Omental fat pad (tissue), 4 donors: ENCODE measurements at places on chromosomes 13 and 19.

- DNase-seq = no peak
These were observed 52.5 kb downstream of the ZAR1L start for GRCh38 chr13:32262619-32263018.

DNA sequence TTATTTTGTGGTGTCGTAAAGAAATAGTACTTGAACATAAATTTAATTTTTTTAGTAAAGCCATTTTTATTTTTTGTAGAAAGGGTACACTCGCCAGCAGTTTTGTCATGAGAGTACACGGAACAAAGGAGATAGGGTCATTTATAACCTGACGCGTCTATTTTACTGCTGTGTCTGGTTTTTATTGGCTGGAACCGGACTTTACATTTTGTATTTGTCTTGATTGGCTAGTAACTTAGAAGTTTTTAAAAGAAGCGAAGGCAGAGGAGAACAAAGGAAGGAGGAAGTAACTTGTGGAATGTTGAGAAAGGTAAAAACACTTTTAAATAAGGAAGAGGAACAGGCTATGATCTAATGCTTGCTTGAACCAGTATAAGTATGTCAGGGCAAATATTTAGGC, 43.5 kb downstream of the TRPM4 start:
- no peak for DNase-seq

DNA sequence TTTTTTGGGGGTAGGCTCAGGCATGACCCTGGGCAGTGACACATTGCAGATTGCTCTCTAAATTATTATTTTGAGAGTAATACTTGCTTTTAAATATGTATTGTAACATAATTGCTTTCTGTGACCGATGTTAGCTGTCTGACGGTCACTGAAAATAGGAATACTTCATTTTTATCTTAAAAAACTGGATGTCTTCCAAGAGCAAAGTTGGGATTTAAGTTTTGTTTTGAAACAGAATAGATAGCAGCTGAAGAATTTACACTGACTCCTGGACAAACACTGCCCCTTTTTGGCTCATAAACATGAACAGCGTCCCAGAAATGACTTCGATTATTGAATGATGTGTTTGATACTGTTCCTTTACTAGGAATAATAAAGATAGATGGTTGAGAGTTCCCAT, 535.9 kb downstream of the GPC5 start:
- DNase-seq = no peak

- DNase-seq = no peak
These were observed 726.2 kb downstream of the PCDH9 start for GRCh38 chr13:66503890-66504289.

DNA sequence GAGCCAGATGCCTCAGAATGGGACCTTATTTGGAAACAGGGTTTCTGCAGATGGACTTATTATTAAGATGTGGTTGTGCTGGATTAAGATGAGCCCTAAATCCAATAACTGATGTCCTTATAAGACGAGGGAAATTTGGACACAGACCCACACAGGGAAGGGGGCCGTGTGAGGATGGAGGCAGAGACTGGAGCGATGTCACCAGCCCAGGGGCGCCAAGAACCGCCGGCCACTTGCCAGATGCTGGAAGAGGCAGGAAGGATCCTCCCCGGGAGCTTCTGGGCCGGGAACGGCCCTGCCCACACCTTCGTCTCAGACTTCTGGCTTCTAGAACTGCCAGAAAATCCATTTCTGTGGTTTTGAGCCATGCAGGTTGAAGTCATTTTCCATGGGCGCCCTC, 26.6 kb downstream of the GNG7 start:
- no peak for DNase-seq

DNA sequence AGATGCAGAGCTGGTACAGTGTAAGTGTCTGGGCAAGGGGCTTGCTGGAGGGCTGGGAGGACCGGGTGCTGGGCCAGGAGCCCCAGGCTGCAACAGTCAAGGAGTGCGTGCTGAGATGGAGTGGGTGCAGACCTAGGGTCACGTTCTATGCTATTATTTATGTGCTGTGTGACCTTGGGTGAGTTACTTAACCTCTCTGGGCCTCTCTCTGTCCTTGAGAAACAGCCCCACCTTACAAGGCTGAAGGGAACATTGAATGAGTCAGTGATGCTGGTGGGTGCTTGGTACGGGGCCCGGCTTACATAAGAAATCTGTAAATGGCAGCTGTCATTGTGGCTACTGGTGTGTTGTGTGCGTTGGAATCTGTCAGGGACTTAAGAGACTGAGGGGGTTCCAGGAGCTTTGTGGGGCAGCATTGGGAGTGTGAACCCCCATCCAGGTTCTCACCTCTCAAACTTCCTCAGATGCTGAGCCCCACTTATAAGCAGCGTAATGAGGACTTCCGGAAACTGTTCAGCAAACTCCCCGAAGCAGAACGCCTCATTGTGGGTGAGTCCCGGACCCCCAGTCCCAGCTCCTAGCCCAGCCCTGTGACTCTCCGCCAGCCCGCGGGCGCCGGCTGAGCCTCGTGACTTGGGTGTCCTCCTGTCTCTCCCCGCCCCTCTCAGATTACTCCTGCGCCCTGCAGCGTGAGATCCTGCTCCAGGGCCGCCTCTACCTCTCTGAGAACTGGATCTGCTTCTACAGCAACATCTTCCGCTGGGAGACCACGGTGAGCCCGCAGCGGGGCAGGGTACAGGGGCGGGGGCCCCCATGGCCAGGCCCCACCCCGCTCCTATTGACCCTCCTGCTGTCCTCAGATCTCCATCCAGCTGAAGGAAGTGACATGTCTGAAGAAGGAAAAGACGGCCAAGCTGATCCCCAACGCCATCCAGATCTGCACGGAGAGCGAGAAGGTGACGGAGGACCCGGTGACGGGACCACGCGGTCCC, 9.6 kb downstream of the GRAMD1A start:
- DNase-seq = no peak

GRCh38 chr19:30324982-30325381, 47.2 kb upstream of the ZNF536 start:
- no peak for DNase-seq

- no peak for DNase-seq
These were observed 126.7 kb downstream of the MAB21L1 start for GRCh38 chr13:35349673-35350278.

DNA sequence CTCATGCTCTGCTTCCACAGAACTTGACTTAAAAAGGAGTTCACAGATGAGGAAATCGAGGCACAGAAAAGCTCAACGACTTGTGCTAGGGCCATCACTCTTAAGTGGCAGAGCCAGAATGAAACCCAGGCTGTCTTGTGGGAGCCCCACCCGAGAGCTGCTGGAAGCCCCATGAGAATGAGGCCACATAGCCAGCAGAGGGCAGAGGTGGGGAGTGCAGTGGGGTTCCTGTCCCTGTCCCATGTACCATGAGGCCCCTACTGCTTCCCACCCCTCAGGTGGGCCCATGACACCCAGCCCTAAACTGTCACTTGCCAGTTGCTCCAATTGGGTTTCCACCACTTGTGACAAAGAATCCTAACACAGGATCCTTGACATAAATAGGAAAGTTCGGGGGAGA, 175.9 kb downstream of the IRS2 start:
- DNase-seq = no peak

- DNase-seq = no peak
These were observed 319.2 kb upstream of the PCDH9 start for GRCh38 chr13:67549331-67549730.

DNA sequence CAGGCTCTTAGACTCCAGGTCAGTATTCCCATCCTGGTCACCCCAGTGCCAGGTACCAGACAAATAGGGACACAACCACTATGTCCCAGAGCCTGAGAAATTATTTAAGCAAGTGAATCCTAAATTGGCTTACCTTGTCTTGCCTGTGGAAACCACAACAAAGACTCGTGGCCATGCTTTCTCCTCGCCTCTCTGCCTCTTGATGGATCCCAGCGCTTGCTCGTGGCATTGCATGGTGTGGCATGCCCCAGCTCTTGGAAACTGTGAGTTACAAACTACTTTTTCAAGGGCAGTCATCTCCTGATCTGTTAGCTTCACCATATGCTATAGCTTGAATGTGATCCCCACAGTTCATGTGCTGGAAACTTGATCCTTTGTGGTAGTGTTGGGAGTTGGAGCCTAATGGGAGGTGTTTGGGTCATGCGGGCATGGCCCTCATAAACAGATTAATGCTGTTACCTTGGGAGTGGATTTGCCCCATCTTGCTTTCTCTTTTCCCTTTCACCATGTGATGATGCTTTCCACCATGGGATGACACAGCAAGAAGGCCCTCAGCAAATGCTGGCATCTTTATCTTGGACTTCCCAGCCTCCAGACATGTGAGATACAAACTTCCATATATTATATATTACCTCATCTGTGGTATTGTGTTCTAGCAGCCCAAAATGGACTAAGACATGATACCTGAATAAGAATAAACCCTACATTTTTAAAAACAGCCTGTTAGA, 31.2 kb downstream of the SPRYD7 start:
- no peak for DNase-seq

GRCh38 chr13:44132710-44133109, 240.9 kb upstream of the SERP2 start:
- no peak for DNase-seq

GRCh38 chr19:18109733-18110608, 12.4 kb downstream of the MAST3 start:
- no peak for DNase-seq

- no peak for DNase-seq
These were observed 3.3 kb downstream of the SWSAP1 start for GRCh38 chr19:11377756-11378155.

GRCh38 chr13:39952249-39953233, 297.1 kb downstream of the COG6 start:
- no peak for DNase-seq

- DNase-seq = no peak
These were observed 65.6 kb downstream of the UFM1 start for GRCh38 chr13:38415233-38415632.

- peak; percentile 69 for DNase-seq
These were observed 19.2 kb downstream of the GPX4 start for GRCh38 chr19:1122972-1123363.

DNA sequence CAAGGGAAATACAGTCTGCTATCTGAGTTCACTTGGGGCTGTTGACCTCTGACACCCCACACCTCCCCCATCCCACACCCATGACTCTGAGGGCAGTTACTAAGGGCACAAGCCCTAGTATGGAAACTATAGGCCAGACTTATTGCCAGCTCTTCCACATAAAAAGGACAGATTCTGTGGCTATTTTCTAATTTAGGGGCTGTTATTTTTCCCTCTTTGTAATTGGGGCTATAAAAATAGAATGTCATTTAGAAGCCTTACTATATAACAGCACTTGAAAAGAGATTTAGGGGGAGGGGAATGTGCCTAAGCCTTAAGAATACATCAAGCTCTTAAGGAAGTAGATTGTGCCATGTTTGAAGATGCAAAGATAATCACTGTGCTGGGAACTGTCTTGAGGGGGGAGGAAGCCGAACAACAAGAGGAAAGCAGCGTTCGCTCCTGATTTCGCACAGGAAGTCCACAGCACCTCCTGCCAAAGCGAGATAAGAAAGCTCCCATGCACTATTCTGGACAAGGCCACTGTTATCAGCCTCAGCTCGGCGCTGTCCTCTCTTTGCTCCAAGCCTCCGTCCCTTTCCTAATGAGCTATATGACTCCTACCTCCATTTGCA, 86.6 kb downstream of the FLT1 start:
- DNase-seq = no peak

DNA sequence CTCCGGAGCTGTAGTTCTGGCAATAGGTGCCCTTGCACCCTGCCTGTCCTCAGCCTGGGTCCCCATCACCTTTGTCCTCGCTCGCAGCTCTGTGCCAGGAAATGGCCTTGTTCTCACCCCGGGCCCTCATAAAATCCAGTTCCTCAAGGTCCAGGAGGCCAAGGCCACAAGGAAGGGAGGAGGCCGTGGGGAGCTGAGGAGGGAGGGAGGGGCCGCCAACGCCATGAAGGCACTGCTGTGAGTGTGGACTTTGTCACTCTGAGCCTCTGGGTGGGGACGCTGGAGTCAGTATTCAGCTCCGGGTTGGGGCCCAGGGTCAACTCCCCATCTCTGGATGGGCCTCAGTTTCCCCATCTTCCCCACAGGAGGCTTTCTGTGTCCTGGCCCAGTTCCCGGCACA, 9.2 kb upstream of the GNA11 start:
- DNase-seq = no peak

- peak; percentile 35 for DNase-seq
These were observed 4.1 kb upstream of the KCNC3 start for GRCh38 chr19:50333235-50333736.
